ENCODE measurements at places on chromosomes 5 and 9.

DNA sequence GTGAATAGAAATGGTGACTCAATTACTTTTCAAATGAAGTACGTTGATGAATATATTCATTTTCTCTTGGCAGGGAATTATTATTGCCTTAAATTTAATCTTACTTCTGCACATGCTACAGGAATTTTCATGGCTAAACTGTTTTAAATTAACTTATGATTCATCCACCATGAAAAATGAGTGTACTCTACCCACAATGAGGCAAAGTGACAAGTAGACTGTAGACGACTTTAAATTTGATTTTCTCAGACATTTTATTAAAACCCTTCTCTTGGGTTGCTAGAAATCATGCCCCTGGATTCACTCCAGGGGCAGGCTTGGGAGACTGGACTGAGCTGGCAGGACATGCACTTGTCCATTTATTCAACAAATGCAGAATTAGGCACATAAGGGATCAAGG, 23.5 kb upstream of the ERAP2 start:
- DNase-seq: no peak

DNA sequence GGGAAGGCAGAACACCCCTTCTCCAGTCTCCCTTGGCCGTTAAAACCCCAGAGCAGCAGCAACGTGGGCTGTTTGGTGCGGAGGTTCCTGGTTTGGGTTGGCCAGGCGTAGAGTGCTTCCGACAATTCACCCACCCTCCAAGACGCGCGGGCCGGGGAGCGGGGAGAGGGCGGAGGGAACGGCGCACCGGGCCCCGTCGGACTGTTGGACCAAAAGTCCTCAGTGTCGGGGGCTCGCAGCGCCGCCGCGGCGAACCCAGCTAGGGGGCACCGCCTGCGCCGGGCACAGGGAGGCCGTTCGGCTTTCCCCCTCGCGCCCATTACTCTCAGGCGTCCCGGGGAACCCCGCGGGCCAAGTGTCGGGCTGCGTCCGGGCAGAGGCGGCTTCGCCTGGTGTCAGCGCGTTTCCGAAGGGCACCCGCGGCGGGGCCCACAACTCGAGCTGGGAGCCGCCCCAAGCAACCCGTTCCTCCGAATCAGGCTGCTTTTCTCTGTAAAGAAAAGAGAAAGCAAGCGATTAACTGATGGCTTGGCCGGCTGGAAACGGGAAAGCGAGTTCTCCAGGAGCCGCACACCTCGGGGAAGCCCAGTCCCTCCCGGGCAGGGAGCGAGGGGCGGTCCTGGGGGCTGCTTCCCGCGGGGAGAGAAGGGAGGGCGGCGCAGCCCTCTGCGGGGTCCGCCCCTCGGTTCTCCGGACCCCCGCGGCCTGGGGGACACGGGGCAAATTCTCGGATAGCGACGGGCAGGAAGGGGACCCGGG, 145.5 kb downstream of the ERCC6L2 start:
- DNase-seq: no peak

- no peak for DNase-seq
Observed at GRCh38 chr5:177232761-177233160, 70.8 kb downstream of the RAB24 start.

DNA sequence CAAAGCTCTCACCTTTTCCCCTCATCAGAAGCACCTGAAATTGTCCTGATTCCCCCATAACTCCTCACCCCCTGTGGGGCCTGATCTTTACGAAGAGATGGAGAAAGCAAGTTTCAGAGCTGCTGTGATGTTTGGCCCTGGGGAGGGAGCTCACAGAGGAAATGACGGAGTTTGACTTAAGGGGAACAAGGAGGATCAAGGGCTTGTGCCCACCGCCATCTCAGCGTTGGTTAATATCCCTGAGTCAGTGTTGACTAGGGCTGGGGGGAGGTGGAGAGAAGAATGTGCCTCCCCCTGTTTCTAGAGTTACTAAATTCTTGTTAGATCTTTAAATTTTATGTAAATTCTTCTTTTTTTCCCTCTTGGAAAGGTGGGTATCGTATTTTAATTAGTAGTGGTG, 27.8 kb downstream of the FGF18 start:
- no peak for DNase-seq

GRCh38 chr5:91797576-91797975, 414.5 kb upstream of the ARRDC3 start:
- no peak for DNase-seq
